ENCODE measurements at places on chromosomes 11 and 22.

DNA sequence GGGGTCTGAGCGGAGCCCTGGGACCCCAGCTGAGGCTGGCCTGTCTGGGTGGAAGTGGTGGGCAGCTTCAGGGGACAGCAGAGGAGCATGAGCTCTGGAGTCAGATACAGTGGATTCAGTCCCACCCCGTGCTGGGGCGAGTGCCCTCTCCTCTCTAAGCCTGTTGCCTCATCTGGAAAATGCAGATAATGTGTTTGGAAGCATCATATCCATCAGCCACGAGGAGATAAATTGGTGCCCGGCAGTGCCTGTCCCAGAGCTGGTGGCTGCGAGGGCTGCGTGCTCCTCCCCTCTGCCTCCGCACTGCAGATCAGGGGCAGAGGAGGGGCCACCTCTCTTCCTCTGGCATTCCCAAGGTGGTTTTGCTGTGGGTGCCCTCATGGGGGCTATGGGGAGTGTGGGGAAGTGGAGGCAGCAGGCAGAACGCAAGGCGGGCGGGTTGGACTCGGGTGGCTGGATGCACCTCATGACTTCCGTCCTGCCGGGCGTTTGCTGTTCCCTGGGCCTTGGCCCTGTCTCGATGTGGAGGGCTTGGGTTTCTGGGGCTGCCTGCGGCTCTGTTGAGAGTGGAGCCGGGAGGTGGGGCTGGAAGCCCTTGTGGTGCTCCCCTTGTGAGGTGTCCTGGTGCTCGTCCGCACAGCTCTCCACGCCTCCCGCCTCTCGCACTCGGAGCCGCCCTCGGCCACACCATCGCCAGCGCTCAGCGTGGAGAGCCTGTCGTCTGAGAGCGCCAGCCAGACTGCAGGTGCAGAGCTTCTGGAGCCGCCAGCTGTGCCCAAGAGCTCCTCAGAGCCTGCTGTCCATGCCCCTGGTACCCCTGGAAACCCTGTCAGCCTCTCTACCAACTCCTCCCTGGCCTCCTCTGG, 20.9 kb downstream of the MICALL1 start:
- peaks cover 1% of the 10 kb centered on the region for H3K36me3 ChIP-seq
- no peak for DNase-seq
- H3K4me1 ChIP-seq = no peaks in the 10 kb centered on the region
- H3K27me3 ChIP-seq = no peaks in the 10 kb centered on the region
- H3K4me3 ChIP-seq = no peak overlapping the region

DNA sequence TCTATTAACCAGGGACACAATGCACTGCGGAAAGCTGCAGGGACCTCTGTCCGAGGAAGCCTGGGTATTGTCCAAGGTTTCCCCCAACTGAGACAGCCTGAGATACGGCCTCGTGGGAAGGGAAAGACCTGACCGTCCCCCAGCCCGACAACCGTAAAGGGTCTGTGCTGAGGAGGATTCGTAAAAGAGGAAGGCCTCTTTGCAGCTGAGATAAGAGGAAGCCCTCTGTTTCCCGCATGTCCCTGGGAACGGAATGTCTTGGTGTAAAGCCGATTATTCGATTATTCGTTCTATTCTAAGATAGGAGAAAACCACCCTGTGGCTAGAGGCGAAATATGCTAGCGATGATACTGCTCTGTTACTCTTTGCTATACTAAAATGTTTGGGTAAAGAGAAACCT, 5.2 kb downstream of the BET1L start:
- H3K27me3 ChIP-seq = no peaks in the 10 kb centered on the region
- DNase-seq = no peak
- peak overlapping the region; percentile 91 for H3K27ac ChIP-seq
- H3K4me1 ChIP-seq = peaks cover 55% of the 10 kb centered on the region
- peak overlapping the region; percentile 51 for H3K4me3 ChIP-seq

GRCh38 chr11:118622376-118623268, 15.2 kb downstream of the PHLDB1 start:
- no peaks in the 10 kb centered on the region for H3K36me3 ChIP-seq
- H3K27me3 ChIP-seq = peaks cover 15% of the 10 kb centered on the region
- no peak overlapping the region for H3K27ac ChIP-seq
- DNase-seq = no peak

- no peaks in the 10 kb centered on the region for H3K36me3 ChIP-seq
- no peak for DNase-seq
- peaks cover 22% of the 10 kb centered on the region for H3K4me1 ChIP-seq
- H3K27me3 ChIP-seq = no peaks in the 10 kb centered on the region
- no peak overlapping the region for H3K4me3 ChIP-seq
Observed at GRCh38 chr11:95339086-95339901, 108.3 kb upstream of the SESN3 start.

DNA sequence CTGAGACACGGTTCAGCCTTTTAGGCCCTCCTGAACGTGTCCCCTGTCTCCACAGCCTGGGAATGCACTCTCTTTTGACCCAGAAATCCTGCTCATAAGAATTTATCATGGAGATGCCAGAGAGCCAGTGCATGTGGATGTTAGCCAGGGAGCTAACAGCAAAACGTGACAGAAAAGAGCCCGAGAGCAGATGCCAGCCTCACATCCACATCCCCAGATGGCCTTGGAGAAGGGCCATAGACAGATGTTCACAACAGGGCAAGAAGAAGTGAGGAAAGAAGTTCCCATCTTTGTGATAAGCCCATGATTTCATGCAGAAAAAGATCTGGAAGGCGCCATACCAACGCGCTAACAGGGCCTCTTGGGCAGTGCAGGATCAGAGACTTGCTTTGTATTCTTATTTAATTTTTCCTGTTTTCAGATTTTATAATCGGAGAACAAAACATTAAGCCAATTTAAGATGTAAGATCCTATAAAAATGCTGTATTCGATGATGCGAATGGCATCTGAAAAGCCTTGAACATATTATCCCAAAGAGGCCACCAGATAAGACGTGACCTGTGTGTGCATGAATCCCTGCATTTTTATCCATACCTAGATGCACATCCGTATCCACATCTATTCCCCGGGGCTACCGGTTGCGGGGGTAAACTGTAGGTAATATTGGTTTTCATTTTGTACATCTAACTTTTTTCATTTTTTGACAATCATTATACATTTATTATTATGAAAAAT, 48.7 kb downstream of the IGLL5 start:
- peaks cover 29% of the 10 kb centered on the region for H3K4me1 ChIP-seq
- peak overlapping the region; percentile 54 for H3K27ac ChIP-seq
- peaks cover 2% of the 10 kb centered on the region for H3K27me3 ChIP-seq
- no peaks in the 10 kb centered on the region for H3K36me3 ChIP-seq
- DNase-seq = no peak

- no peaks in the 10 kb centered on the region for H3K27me3 ChIP-seq
- H3K27ac ChIP-seq = no peak overlapping the region
- no peaks in the 10 kb centered on the region for H3K36me3 ChIP-seq
- no peak for DNase-seq
- H3K4me1 ChIP-seq = peaks cover 16% of the 10 kb centered on the region
Observed at GRCh38 chr11:35322318-35322979, 96.9 kb downstream of the SLC1A2 start.

DNA sequence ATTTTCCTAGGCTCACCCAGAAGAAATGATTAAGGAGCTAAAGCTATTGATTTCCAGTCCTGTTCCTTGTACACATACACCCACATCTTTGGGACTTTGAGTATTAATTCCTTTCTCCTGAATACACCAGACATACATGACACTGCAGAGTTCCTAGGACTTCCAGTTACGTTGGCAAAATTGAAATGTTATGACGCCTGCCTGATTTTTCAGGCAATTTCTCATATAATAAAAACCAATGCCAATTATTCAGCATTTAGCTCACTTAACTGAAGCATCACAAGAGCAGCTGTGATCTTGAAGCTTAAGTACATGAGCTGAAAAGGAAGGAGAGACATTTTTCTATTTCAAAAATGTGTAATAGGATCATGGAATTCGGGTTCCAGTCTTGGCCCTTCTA, 4.5 kb downstream of the CLMP start:
- no peak overlapping the region for H3K4me3 ChIP-seq
- H3K27me3 ChIP-seq = peaks cover 63% of the 10 kb centered on the region
- H3K27ac ChIP-seq = no peak overlapping the region
- DNase-seq = no peak

DNA sequence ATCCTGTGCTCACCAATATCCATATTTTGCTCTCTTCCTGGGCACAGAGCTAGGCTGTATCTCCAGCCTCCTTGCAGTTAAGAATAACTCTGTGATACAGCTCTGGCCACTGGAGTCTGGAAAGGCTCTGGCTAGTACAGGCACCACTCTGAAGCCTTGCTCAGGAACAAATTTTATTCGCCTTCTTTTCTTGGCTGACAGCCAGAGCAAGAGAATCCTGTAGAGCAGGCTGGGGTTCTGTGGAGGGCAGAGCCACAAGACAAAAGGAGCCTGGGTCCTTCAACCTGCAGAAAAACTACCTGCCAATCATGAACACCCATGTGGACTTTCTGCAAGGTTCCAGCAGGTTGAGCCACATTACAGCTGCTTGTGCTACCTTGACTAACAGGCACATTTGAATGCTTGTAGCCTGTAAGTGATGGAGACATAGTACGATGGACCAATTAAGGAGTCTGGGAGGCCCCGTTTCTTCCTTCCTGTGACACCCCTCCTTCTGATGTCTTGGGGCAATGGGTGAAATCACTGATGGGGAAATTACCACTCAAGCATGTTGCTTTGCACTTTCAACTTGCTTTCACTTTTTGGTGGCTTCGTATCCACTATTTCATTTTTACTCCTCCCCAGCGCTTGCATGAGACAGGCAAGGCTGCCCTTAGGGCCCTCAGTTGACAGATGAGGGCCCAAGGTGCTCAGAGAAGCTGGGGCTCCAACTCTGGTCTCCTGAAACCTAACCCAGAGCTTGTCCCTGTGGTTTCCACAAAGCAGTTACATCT, 267.2 kb upstream of the SYN3 start:
- no peak overlapping the region for H3K4me3 ChIP-seq
- H3K4me1 ChIP-seq = peaks cover 13% of the 10 kb centered on the region
- DNase-seq = no peak
- no peak overlapping the region for H3K27ac ChIP-seq
- H3K27me3 ChIP-seq = peaks cover 3% of the 10 kb centered on the region
- no peaks in the 10 kb centered on the region for H3K36me3 ChIP-seq

GRCh38 chr11:103875855-103876510, 160.5 kb upstream of the DDI1 start:
- no peaks in the 10 kb centered on the region for H3K27me3 ChIP-seq
- no peaks in the 10 kb centered on the region for H3K4me1 ChIP-seq
- no peak overlapping the region for H3K27ac ChIP-seq
- no peaks in the 10 kb centered on the region for H3K36me3 ChIP-seq
- no peak overlapping the region for H3K4me3 ChIP-seq

- no peak overlapping the region for H3K4me3 ChIP-seq
- DNase-seq = no peak
- no peaks in the 10 kb centered on the region for H3K27me3 ChIP-seq
Observed at GRCh38 chr22:22836635-22837034, 51.0 kb upstream of the IGLL5 start.

DNA sequence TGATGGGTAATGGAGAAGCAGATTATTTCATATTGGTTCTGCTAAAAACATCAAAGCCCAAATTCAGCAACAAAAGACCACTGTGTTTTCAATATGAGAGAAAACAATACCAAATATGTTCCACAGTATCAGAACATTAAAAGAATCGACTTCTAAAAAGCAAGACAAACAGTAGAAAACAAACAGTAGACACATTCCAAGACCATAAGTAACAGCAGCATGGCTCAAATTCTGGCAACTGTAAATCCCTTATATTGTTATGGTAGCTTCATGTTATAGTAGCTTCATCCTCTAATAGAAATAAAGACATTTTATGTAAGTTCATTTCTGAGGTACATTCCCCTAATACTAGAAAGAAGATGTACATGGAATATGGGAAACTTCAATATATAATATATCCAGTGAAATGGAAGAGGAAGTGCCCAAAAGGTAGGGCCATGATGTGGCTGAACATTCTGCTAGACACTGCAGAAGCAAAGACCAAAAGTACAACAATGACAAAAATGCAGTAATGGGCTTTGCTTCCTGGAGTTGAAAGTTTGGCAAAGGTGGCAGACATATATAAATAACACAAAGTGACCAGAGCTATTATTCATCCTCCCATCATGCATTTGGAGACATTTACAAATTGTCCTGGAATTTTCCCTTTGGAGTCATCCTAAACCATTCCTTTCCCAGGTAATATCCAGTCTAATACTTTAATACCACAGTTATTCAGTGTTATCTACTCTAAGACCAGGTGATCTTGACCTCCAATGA, 299.9 kb downstream of the DCDC1 start:
- H3K4me1 ChIP-seq = no peaks in the 10 kb centered on the region
- no peak overlapping the region for H3K4me3 ChIP-seq

GRCh38 chr11:34448223-34448994, 9.7 kb downstream of the CAT start:
- peaks cover 41% of the 10 kb centered on the region for H3K4me1 ChIP-seq
- H3K27ac ChIP-seq = no peak overlapping the region
- peaks cover 16% of the 10 kb centered on the region for H3K36me3 ChIP-seq

DNA sequence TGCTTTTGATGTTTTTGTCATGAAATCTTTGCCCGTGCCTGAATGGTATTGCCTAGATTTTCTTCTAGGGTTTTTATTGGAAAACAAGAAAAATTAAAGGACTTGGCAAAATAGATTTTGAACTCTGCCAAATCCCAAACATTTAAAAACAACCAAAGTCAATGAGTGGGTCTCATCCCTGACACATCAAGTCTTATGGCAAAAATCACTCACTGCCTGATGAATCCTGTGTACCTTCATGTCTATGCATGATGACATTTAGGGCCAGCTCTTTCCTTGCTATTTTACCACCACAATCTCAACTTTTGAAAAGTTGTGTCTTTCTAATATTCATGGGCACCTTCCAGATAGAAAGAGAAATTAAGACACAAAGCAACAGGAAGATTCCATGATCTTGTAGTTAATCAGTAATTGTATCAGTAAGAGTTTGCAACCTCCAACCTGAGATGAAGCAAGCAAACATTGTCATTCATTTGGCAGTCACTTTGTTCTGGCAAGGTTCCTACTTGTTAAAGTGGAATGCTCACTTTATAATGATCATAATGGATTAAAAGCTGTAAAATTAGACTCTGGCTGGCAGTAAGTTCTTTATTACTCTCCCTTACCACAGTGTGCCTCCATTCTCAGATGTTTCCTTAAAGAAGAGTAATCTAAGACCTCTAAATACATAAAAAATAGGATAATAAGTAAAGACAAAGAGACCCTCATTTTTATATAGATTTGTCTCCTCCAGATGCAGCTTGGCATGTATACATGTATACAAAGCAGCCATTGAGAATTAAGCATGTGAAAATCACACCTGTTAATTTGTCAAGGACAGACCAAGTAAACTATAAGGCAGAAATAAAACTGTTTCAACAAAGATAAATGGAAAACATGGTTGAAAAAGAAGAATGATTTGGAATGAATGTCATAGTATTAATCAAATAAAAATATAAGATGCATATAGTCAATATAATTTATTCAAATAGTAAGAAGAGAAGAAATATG, 51.6 kb downstream of the ETS1 start:
- no peaks in the 10 kb centered on the region for H3K36me3 ChIP-seq
- H3K27ac ChIP-seq = no peak overlapping the region
- no peak for DNase-seq
- no peak overlapping the region for H3K4me3 ChIP-seq
- peaks cover 24% of the 10 kb centered on the region for H3K4me1 ChIP-seq

GRCh38 chr11:132395434-132395833, 1025.0 kb downstream of the NTM start:
- H3K4me3 ChIP-seq = no peak overlapping the region
- no peaks in the 10 kb centered on the region for H3K4me1 ChIP-seq
- no peak overlapping the region for H3K27ac ChIP-seq
- DNase-seq = no peak
